ENCODE measurements at places on chromosomes 7 and 10. TPM values are rescaled to one million over a fixed set of nuclear protein-coding genes. Genes with fewer than 3 reads are reported as not detected.

The CCNY gene
- total RNA-seq: 57.7 TPM

The TFEC gene
- total RNA-seq: 2.1 TPM

The H2BK1 gene
- total RNA-seq: not detected

The AP3M1 gene
- total RNA-seq: 51.8 TPM

The RAMP3 gene
- total RNA-seq: 11.1 TPM

The FAM221A gene
- total RNA-seq: 12.1 TPM

The CREB5 gene
- 16.4 TPM for total RNA-seq

The FAM241B gene
- 5.1 TPM for total RNA-seq

The PDE1C gene
- total RNA-seq: 24.0 TPM

The OPN1SW gene
- 0.28 TPM for total RNA-seq

The RBM20 gene
- total RNA-seq: 1.1 TPM

The SFR1 gene
- total RNA-seq: 11.1 TPM

Measured in spinal cord (tissue), 10 donors.